ENCODE measurements at places on chromosomes 4 and X. TPM values are rescaled to one million over a fixed set of nuclear protein-coding genes. Genes with fewer than 3 reads are reported as not detected.
A peak's percentile ranks its signal among the peaks of the same experiment; 100 is the strongest.

ZAR1 gene
- total RNA-seq: not detected

GRCh38 chrX:101303790-101304189, 12.7 kb upstream of the TAF7L start:
- no peak for DNase-seq

- DNase-seq: no peak
These were observed 41.6 kb upstream of the ADRA2C start for GRCh38 chr4:3724319-3725231.

GRCh38 chr4:109072595-109072994, 229.9 kb downstream of the COL25A1 start:
- DNase-seq: peak; percentile 76
